ENCODE measurements at places on chromosomes 13 and 19.

- no peak for DNase-seq
Measured at GRCh38 chr19:58429745-58430144, 10.2 kb downstream of the ZNF132 start.

DNA sequence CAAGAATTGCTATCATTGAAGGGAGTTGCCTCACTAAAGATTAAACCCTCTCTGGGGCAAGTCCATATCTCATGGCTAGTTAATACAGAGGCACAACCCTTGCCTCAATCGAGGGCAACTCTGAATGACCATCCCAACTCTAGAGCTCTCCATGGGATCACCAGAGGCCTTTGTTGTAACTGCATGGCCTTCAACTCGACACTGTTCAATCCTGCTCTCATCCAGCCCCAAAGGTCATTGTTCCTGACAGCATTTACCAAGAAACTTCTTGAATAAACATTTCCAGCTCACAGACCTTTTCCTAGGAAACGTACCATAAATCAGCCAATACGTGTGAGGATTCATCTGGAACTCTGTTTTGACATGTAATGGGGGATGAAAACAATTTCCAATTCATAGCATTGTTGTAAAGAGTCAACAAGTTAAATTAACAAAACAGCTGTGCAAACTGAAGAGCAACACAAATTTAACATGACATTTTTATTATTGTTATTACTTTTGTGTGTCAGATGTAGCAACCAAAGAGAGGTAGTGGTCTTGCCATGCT, 452.7 kb downstream of the SUCLA2 start:
- DNase-seq, result no peak

- no peak for DNase-seq
Measured at GRCh38 chr13:44231786-44232516, 141.7 kb upstream of the SERP2 start.

- DNase-seq, result no peak
Measured at GRCh38 chr19:39166571-39167391, 30.0 kb upstream of the NCCRP1 start.

- DNase-seq, result no peak
Measured at GRCh38 chr19:39918183-39918651, 16.2 kb downstream of the FCGBP start.

GRCh38 chr13:75489502-75490263, 7.7 kb upstream of the TBC1D4 start:
- DNase-seq, result no peak

DNA sequence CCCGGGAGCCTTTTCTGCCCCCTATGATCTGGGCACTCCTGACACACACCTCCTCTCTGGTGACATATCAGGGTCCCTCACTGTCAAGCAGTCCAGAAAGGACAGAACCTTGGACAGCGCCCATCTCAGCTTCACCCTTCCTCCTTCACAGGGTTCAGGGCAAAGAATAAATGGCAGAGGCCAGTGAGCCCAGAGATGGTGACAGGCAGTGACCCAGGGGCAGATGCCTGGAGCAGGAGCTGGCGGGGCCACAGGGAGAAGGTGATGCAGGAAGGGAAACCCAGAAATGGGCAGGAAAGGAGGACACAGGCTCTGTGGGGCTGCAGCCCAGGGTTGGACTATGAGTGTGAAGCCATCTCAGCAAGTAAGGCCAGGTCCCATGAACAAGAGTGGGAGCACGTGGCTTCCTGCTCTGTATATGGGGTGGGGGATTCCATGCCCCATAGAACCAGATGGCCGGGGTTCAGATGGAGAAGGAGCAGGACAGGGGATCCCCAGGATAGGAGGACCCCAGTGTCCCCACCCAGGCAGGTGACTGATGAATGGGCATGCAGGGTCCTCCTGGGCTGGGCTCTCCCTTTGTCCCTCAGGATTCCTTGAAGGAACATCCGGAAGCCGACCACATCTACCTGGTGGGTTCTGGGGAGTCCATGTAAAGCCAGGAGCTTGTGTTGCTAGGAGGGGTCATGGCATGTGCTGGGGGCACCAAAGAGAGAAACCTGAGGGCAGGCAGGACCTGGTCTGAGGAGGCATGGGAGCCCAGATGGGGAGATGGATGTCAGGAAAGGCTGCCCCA, 8.5 kb upstream of the CEACAM7 start:
- no peak for DNase-seq

DNA sequence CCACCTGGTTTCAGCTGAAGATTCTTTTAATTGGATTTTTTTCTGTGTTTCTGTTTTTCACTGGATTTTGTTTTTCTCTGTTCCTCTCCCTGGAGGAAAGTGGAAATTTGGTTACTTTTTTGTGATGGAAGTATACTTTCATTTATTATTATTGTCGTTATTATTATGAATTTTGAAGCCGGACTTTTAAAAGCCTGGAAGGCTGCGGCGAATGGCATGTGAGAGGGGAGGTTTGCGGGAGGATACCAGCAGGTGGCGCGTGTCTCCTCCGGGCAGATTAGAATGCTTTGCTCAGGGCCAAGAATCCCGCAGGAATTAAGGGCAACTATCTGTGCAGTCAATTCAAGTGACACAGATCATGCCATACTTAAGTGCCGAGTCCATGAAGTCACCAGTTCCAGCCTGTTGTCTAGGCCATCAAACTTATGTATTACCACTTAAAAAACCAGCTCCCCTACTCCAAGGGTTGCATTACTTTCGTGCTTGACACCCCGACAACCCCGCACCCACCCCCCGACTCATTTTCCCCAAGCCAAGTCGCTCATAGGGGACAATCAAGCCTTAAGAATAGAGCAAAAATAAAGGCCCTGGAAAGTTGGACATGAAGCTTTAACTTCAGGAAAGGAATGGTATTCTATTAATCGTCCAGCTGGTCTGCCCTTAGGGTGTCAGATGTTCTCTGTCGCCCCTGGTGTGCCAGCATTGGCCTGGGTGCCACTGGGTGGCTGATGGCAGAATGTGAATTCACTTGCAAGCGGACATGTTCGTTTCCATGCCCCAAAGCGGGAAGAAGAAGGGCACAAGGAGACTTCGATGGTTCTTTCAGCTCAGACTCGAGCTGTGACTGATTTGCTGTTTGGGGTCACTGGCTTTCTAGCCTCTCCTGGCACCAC, 1.3 kb upstream of the LRCH1 start:
- peak; percentile 13 for DNase-seq

DNA sequence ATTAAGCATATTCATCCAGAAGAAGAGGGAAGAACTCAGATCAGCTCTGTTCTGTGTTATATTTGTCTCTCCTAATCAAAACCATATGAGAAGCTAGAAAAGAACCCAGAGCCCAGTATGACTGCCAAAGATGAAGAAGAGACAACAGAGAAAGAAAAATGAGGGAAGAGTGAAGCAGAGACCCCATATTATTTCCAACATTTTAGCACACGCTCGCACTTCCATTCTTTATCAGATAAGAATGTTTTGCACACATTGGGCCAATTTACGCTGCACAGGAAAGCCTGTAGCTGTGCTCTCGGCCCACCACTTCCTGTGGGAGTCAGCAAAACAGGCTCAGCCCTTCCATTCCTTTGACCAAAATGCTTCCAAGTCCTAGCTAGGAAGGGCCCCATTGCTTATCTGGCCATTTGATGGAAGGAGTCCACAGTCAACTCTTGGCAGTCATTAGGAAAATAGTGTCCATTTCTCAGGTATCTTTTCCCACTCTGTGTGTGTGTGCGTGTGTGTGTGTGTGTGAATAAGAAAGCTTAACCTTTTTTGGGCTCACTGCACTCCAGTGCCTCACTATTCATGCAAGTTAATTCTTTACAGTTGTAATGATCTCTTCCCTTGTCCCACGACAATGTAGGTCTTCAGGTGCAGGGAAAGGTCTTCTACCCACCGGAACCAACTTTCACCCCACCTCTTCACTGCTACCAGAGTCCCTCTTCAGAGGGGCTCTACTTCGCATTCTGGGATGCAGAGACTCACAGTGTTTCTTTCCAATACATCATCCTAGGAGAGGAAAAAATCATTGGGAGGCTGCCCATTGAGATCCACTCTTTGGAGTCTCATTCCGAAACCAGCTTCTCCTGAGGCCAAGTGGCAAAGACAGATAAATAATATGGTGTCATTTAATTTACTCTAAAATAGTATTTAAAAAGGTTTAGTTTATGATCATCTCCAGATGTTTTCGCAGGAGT, 237.5 kb downstream of the COG6 start:
- DNase-seq, result no peak

DNA sequence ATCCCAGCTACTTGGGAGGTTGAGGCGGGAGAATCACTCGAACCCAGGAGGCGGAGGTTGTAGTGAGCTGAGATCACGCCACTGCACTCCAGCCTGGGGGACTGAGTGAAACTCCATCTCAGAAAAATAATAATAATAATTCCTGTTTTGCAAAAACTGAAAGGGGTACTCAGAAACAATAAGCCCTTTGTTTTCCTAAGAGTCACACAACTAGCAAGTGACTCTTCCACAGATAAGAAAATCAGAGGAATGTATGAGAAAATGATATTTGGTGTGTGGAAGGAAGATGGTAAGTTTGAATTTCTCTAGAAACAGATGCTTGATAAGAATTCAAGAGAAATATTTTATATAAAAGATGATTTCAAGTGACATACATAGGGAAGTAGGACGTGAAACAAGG, 35.1 kb downstream of the SYDE1 start:
- DNase-seq, result no peak

- DNase-seq, result no peak
Measured at GRCh38 chr19:8641908-8642547, 11.6 kb downstream of the NFILZ start.

- no peak for DNase-seq
Measured at GRCh38 chr13:40600149-40600751, 66.2 kb downstream of the FOXO1 start.

- no peak for DNase-seq
Measured at GRCh38 chr13:91017031-91017668, 330.3 kb upstream of the MIR17HG start.

- DNase-seq, result no peak
Measured at GRCh38 chr19:17606590-17607185, 51.2 kb downstream of the COLGALT1 start.

GRCh38 chr13:111872475-111873150, 194.3 kb upstream of the SOX1 start:
- no peak for DNase-seq

DNA sequence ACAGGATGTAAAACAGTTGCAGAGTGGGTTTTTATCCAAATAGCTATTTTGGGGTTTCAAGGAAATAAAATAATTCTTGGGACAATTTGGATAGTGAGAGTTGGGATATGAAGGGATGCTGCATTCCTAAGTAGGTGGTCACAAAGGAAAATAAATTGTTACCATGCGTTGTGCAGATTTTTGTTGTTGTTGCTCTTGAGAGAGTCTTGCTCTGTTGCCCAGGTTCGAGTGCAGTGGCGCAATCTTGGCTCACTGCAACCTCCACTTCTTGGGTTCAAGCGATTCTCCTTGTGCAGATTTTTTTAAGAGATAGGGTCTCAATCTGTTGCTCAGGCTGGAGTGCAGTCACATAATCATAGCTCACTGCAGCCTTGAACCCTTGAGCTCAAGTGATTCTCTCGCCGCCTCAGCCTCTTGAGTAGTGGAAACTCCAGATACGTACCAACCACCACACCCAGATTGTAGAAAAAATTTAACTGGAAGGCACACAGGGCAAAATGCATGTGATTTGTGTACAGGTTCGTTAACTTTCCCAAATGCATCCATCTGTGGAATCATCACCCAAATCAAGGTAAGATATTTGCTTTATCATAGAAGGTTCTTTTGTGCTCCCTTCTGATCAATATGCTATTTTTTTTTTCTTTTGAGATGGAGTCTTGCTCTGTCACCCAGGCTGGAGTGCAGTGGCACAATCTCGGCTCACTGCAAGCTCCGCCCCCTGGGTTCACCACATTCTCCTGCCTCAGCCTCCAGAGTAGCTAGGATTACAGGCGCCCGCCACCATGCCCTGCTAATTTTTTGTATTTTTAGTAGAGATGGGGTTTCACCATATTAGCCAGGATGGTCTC, 16.0 kb downstream of the SLC1A5 start:
- DNase-seq, result no peak

DNA sequence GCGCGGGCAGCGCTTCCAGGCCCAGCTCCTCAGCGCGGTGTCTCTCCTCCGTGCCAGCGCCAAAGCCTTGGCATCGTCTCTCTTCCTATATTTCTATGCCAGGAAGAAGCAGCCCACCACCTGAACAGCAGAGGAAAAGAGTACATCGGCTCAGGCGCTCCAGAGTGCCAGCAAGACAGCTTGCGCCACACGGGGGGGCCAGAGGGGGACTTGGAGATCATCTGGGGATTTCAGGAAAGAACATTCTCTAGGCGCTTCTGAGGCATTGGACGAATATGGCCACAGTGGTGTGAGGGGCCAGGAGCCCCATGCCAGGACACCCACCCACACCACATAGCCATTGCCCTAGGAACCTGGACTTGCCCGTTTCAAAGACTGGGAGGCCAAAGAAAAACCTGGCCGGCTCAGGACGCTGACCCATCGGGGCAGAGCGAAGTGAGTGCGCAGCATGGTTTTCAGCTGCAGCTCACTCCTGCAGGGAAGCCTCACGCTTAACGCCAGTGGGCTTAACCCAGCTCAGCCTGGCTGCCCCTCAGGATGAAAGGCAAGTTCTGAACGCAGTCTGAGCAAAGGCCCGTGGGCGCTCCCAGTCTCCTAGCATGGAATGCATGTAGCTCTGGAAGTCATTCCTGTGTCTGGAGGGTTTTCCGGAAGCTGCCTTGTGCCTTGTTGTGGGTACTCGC, 62.1 kb downstream of the GGACT start:
- DNase-seq, result no peak

DNA sequence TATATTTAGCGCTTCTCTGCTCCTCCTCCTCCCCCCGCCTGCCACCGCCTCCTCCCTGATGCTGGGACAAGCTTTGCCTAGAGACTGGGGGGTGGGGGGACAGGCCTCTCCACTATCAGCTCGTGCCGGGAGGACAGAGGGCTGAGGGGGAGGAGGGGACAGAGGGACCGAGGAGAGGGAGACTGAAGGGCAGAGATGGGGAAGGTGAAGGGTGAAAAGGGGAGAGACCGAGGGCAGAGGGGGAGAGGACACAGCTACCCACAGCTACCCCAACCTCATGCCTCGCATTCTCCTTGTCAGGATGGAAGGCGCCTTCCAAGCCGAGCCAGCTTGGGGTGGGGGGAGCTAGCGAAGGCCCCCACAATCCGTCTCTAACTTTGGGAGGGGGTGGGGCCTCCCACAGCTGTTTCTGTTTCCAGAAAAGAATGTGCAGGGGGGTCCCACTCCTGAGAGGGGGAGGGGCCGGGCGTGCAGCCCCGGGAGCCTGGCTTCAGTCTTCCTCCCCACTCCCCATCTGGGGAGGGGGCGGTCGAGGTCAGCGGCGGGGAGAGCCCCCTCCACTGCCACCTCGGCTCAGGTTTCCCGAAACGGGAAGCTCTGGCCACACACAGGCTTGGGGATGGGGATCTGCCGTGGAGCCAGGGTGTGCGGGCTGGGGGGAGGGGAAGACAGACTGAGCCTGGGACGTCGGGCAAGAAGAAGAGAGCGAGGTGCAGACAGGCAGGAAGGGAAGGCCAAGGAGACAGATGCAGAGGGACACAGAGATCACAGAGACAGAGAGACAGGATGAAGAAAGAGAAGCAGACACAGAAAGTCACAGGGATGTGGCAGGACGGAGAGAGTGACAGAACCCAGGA, 1.6 kb downstream of the DACT3 start:
- DNase-seq, result no peak

GRCh38 chr13:101522607-101523006, 70.1 kb downstream of the ITGBL1 start:
- DNase-seq, result no peak

- no peak for DNase-seq
Measured at GRCh38 chr19:53537121-53537520, 824 bp upstream of the ZNF331 start.
